ENCODE measurements at places on chromosomes 16 and 17. TPM values are rescaled to one million over a fixed set of nuclear protein-coding genes. Genes with fewer than 3 reads are reported as not detected.

The ZNF200 gene
- 16.5 TPM for total RNA-seq

The DHRS7C gene
- not detected for total RNA-seq

GRCh38 chr16:71347146-71347545 is 11.4 kb upstream of the CALB2 start:
- peaks cover 1% of the 10 kb centered on the region for H3K27me3 ChIP-seq
- no peaks in the 10 kb centered on the region for H3K4me1 ChIP-seq
- H3K4me3 ChIP-seq, result no peak overlapping the region

DNA sequence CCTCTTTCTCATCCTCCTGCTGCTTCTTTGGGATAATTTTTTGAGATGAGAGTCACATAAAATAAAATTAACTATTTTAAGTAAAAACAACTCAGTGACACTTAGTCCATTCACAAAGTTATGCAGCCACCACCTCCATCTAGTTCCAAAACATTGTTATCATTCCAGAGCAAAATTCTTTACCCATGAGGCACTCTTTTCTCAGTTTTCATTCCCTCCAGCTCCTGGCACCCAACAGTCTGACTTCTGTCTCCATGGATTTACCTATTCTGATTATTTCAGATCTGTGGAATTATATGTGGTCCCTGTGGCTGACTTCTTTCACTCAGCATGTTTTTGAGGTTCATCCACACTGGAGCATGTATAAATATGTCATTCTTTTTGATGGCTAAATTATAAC is 239.9 kb upstream of the DYNLRB2 start:
- no peaks in the 10 kb centered on the region for H3K4me1 ChIP-seq
- H3K27ac ChIP-seq, result no peak overlapping the region
- H3K36me3 ChIP-seq, result no peaks in the 10 kb centered on the region
- no peak for DNase-seq
- H3K27me3 ChIP-seq, result peaks cover 5% of the 10 kb centered on the region
